ENCODE measurements at places on chromosomes 3 and 15.

- DNase-seq: peak; percentile 85
These were observed 620 bp downstream of the ABHD5 start for GRCh38 chr3:43691120-43691995.

GRCh38 chr3:131596884-131597283, 94.1 kb upstream of the MRPL3 start:
- no peak for DNase-seq

- DNase-seq: no peak
These were observed 1.7 kb downstream of the ATG7 start for GRCh38 chr3:11273891-11274291.

GRCh38 chr3:168060317-168060716, 35.4 kb downstream of the GOLIM4 start:
- DNase-seq: no peak

- DNase-seq: no peak
These were observed 116.6 kb downstream of the FBN1 start for GRCh38 chr15:48528921-48529320.

DNA sequence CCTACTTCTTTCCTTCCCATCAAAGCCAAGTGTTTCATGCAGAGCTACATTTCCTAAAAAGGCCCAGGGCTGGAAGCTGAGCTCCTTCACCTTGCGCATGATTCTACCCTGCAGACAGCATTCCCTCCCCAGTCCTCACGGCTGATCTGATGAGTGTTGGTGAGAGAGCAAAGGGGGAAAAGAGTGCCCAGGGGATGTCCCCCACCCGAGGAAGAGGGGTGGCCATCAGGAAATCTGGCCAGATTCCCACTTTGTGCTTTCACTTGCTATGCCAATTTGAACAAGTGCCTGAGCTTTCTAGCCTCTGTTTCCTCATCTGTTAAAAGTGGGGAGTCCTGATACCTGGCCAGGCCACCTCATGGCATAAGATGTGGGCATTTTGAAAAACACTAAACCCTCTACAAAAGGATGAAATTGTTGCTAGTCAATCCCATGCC, 231.0 kb upstream of the TLE3 start:
- no peak for DNase-seq

GRCh38 chr3:115623044-115623868, at the start of gene GAP43:
GAP43 (plus strand) TSS chr3:115623510; CDS start chr3:115623690, 180 bp downstream.
- DNase-seq: no peak

DNA sequence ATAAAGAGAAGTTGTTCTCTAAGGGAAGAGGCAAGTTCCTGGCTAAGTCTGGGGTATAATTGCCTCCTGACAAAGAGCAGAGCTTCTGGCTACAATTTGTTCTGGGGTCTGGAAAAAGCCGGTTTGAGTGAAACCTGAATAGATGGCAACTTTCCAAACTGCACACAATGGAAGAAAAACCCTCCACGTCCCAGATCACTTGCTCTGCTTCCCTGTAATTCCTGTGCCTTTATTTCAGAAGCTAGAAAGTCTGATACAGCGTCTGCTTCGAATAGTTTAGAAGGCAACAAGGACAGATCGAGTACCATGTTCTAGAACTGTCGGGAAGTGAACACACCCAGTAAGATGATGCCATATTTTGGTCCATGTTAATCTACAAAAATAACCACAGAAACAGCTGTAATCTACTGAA, 1.6 kb upstream of the WDR82 start:
- DNase-seq: no peak

GRCh38 chr15:55928955-55929354, 64.5 kb downstream of the NEDD4 start:
- no peak for DNase-seq

DNA sequence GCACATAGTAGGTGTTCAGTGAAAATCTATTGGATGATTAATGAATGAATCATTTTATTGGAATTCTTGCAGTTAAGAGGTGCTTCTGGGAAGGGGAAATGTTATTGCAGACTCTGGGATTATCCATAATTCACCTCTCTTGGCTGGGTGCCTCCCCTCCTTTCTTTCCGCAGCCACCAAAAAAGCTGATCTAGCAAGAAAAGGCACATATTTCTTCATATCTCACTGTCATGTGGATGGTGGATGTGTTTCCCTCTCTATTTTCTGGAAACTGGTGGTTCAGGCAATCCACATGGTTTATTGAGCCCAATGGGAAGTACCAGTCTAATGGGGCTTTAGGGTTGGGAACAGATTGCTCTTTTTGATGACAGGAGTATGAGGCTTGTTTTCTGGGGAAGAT, 151.1 kb upstream of the ROPN1 start:
- DNase-seq: no peak

- DNase-seq: no peak
These were observed 83.9 kb downstream of the HHLA2 start for GRCh38 chr3:108380128-108380795.

GRCh38 chr3:49713336-49714105, 6.0 kb downstream of the AMIGO3 start:
- no peak for DNase-seq

DNA sequence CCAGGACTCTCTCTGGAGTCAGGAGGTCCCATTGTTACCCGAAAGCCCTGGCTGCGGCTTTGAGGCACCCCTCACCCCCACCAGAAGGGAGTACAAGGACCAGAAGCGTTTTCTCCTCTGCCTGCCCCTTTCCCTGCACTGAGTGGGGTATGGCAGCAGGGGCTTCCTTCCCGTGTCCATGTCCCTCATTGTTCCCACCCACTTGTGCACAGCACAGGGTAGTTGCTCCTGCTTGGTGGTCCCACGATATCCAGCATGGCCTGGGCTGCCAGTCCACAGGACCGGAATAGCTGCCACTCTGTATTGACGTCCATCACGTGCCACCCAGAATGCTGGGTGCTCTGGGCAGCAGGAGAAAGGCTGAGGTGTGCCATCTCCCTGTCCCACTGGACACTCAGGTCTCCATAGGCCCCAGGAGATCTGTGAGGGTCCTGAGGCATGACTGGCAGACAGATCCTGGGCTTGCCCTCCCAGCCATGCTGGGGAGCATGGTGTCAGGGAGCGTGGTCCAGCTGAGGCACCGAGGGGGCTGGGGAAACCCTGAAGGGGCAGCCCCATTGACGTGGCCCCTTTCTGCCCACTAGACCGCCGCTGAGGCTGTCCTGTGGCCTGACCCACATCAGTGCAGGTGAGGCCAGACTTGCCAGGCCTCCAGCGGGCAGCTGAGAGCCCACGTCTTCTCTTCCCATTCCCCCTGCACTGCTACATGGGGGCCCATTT, 45.3 kb upstream of the SEC22A start:
- DNase-seq: no peak

GRCh38 chr3:116951610-116952009, 242.0 kb downstream of the TUSC7 start:
- no peak for DNase-seq

DNA sequence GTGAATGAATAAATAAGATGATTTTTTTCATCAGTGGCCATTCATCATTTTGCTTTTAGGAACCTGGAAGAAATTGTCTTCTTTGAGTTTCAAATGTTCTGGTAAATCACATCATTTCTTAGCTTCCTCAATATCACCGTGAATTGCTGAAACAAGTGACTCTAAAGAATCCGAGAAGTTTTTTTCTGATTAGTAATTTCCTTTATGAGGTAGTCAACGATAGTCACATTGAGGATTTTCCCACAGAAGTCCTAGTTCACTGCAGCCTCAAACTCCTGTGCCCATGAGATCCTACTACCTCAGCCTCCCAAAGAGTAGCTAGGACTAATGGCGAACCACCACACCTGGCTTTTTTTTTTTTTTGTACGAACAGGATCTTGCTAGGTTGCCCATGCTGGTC, 3.6 kb upstream of the TMPRSS7 start:
- no peak for DNase-seq

GRCh38 chr15:80093854-80094418, 34.5 kb downstream of the ZFAND6 start:
- no peak for DNase-seq
